ENCODE measurements at places on chromosomes 16 and 17.

GRCh38 chr16:69633375-69633774 lies 67.6 kb downstream of the NFAT5 start:
- DNase-seq = no peak

DNA sequence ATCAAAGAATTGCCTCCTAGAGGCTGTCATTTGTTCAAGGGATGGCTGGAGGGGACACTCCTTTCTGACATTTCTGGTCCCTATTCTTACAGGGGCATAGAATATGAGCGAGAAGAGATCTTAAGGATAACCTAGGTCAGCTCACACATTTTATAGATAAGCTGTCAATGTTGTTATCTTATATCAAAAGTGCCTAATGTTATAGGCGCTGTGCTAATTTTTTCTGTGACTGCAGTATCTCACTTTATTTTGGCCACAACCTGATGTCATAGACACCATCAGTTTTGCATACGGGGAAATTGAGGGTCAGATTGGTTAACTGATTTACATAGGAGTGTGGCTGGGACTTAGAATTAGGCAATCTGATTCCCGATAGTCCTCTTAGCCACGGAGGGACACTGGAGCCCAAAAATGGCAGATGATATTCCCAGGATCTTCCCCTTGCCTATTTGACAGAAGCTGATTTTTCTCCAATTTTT lies 1.2 kb downstream of the CPD start:
- no peak for DNase-seq

GRCh38 chr17:10741416-10742135 lies 11.8 kb upstream of the TMEM220 start:
- DNase-seq = no peak

DNA sequence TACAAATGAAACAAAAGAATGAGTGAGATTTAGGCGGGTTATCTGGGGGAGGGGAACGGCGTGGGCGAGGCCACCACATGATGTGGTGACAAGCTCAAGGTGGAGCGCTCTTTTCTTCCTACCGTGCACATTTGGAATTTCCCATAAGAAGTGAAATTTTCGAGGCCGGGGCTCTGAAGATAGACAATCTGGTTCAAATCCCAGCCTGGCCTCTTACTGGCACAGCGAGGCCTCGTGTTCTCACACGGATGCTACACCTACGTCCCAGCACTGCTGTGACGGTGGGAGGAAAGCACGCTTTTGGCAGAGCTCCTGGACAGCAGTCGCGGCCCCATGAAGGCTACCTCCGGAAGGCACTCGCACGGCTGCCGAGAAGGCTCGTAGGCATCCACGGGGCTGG lies 25.2 kb downstream of the ZDHHC7 start:
- no peak for DNase-seq

GRCh38 chr17:2685696-2686095 lies 25.9 kb downstream of the CLUH start:
- DNase-seq = no peak

DNA sequence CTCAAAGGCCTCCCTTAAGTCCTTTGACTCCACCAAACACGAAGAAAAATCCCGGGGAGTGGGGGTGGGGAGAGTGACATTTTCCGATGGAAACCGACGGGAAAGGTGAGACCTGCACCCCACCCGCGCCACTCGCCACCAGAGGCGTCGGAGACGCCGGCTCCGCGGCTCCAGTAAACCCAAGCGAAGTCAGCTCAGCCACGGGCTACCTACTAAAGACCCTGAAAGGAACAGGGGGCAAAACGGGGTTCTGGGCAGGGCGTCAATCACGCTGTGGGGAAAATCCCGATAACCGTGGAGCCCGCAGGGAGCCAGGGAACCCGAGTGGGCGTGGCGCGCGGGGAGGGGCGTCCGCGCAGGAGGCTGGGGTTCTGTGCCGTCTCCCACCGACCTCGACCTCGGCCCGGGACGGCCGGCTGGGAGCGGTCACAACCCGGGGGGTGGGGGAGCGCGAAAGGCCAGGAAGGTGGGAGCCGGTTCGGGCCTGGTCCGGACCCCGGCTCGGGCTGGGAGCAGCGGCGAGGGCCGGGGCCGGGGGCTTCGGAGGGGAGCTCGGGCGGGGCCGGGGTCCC lies 565 bp downstream of the WDR45B start:
- no peak for DNase-seq

DNA sequence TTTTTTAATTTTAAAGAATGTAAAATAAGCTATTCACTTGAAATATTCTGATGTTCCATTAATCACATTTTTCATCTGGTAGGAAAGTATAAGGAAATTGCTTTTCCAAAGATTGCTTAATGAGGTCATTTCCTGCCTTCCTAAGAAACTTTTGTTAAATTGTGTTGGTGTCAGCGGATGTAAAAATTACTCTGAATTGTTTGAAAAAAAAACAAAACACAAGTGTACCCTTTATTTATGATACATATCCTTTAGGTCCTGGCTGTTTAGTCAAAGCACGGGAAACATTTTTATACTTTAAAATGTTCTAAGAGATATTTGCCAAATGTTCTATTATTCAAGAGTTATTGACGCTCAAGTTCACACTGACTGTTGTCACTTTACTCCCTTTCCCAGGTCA lies 1357.4 kb upstream of the GOT2 start:
- no peak for DNase-seq

GRCh38 chr16:89176147-89176690 lies 4.7 kb downstream of the CDH15 start:
- DNase-seq = no peak

GRCh38 chr17:9968881-9969280 lies 63.8 kb upstream of the RCVRN start:
- DNase-seq = no peak

- DNase-seq = no peak
These were observed 53.9 kb downstream of the PPM1E start for GRCh38 chr17:58809564-58809936.

- no peak for DNase-seq
These were observed 37.9 kb upstream of the PIK3R6 start for GRCh38 chr17:8905331-8905730.

DNA sequence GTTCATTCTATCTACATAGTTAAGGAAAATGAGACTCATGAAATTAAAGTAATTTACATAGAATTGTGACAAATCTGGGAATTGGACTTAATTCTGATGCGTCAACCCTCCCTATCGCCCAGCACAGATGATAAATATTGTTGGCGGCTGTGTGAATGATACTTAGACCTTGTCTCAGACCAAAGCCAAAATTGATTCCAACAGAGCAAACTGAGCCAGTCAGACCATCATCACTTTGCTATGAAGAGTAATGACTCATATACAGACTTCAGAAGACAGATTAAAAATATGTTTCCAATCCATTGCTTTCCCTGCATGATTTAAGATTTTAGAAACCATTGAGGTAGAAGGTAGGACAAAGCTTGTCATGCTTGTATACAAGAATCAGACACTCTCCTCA lies 1156.7 kb upstream of the CDH8 start:
- peak; percentile 6 for DNase-seq

All from fibroblast of skin of left biceps (primary cell).